Neural progenitor cell (in vitro differentiated cells): ENCODE measurements at places on chromosomes 6 and 20.

DNA sequence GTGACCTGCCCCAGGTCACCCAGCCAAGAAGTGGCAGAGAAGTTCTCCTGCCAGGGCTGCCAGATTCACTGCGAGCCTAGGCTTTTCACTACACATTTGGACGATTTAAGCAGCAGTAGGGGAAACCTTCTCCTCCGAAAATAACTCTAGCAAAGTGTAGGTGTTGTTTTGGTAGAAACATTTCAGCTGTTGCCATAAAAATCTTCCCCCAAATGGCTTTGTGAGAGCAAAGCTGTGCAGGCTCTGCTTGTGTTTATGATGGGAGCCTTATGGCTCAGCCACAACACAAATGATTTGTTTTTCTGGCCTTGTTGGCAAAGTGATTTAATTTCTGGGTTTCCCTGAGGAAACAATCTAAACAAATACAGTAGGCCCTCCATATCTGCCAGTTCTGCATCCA is 81.8 kb downstream of the PLCB4 start:
- DNase-seq, result no peak

GRCh38 chr20:50389438-50389807 is 120.8 kb upstream of the PTPN1 start:
- DNase-seq, result no peak

DNA sequence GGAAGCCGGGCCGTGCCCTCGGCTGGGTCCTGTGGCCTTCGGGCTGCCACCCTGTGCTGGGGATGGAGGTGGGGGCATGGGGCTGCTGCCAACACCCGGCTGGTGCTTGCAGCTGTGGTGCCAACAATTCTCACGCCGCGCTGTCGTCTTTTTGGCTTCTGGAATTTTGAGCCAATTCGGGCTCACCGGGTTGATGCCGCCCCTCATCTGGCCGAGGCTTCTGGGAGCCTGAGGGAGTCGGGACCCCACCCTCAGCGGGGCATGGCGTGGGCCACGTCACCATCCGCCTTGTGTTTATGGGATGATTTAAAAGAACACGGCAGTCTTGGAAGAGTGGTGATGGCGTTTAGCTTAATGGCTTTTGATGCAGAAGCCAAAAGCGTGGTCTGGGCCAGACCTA is 8.7 kb upstream of the NPBWR2 start:
- no peak for DNase-seq

DNA sequence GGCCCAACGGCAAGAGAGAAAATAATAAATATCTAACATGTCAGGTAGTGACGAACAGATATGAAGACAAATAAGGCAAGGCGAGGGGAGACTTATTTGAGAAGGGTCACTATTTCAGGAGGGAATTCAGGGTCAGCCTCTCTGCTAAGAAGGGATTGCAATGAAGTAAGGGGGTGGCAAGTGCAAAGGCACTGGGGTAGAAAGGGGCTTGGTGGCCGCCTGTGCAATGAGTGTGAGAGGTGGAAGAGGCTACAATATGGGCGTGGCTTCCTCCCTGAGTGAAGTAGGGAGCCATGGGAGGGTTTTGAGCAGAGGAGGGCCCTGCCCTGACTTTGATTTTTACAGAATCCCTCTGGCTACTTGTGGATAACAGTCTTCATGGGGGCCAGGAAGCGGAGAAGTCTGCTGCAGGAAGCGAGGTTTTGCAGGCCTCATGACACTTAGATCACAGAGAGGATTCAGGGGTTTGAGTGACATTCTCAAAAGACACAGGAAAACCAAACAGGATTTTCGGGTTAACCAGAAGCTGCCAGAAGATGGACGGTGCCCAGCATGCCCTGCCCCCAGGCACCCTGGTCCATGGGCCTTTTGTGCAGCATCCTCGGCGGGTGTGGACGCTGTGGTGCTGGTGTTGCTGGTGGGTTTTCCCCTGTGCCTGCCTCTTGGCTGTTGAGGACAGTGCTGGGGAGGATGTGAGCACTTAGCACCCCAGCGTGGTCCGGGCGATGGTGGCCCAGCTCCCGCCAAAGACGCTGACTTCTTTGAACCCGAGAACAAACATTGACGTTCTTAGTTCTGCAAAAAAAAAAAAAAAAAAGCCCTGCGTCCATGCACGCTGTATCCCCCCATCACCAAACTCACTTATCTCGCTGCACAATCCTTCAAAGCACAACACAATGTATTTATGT is 124.2 kb upstream of the PTPN1 start:
- DNase-seq, result no peak

DNA sequence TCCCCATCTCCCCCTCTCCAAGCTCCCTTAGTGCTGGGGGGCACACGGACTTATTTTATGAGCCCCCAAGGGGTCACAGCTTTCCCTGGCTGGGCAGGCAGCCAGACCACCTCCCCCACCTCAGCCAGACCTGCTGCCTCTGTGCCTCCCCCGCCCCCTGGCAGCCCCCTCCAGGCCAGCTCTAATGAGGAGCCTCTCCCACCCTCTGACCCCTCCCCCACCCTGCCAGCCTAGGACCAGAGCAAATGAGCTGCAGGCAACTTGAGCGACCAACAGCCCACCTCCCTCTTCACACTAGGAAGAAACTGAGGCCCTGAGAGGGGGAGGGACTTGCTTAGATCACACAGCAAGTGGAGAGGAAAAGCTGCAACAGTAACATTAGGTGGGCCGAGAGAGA is 1.9 kb downstream of the GDF5 start:
- DNase-seq, result peak; percentile 44

- DNase-seq, result no peak
Observed at GRCh38 chr6:26296556-26296856, 68.5 kb upstream of the BTN3A2 start.

GRCh38 chr6:122059918-122060317 is 339.5 kb upstream of the HSF2 start:
- DNase-seq, result no peak

- DNase-seq, result peak; percentile 68
Observed at GRCh38 chr20:25247518-25247955, 348 bp upstream of the PYGB start.

GRCh38 chr20:50679753-50680104 is 11.6 kb downstream of the RIPOR3 start:
- DNase-seq, result no peak

DNA sequence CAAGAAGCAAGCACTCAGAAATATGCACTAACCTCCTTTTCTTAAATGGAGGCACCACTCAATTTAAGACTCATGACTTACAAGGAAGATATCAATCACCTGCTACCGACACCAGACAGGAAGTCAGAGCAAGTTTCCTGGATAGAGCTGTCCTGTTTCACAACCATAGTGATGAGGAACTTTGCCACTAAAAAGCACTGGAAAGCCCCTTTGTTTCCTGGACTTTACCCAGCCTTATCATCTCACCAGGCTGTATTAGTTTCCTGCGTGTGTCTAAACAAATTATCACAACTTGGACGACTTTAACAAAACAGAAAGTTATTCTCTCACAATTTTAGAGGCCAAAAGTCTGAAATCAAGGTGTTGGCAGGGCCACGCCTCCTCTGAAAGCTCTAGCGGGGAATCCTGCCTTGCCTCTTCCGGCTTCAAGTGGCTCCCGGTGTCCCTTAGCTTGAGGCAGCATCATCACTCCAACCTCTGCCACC is 253.8 kb upstream of the STXBP5 start:
- DNase-seq, result no peak

DNA sequence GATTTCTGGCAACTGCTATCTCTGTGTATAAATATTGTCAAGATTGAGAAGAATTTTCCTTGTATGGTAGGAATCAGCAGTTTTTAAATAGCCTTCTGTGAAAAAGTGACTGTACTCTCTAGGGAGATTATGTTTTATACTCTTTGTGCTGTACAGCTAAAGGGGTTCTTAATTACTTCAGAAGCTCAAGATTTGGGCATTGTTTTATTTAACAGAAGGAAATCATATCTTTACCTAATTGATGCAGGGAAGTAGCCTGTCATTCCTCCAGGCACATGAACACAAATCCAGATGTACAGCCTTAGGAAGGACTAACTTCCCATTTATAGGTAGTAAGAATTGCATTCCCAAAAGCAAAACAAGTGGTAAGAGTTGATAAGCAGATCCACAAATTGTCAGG is 1.3 kb downstream of the CALHM5 start:
- DNase-seq, result no peak

DNA sequence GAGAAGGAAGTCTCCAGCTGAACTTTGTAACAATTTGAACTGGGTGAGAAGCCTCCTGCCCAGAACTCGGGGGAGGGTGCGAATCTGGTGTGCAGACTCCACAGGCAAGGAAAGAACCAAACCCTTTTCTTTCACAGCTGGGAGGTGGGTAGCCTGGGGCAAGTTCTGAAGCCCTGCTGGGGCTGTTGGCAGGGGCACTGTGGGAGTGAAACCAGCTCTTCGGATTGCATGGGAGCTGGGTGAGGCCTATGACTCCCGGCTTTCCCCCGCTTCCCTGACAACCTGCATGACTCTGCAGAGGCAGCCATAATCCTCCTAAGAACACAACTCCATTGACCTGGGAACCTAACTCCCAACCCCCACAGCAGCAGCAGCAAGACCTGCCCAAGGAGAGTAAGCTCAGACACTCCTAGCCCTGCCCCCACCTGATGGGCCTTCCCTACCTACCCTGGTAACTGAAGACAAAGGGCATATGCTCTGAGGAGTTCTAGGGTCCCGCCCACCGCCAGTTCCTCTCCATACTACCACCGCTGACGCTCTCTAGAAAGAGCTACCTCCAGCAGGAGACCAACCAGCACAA is 37.5 kb downstream of the SOD2 start:
- peak; percentile 2 for DNase-seq

DNA sequence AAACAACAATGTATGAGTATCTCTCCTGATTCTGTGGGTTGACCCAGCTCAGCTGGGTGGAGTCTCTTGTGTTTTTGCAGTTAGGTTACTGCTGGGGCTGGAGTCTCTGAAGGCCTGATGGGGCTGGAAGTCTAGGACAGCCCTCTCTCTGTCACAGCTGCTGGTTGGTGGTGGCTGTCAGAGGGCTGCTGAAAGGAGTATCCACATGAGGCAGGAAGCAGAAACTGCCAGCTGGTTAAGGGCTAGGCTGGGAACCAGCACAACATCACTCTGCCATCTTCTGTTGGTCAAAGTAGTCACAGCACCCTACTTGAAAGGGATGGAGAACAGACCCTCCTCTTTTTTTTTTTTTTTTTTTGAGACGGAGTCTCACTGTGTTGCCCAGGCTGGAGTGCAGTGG is 10.0 kb upstream of the PACSIN1 start:
- DNase-seq, result no peak

DNA sequence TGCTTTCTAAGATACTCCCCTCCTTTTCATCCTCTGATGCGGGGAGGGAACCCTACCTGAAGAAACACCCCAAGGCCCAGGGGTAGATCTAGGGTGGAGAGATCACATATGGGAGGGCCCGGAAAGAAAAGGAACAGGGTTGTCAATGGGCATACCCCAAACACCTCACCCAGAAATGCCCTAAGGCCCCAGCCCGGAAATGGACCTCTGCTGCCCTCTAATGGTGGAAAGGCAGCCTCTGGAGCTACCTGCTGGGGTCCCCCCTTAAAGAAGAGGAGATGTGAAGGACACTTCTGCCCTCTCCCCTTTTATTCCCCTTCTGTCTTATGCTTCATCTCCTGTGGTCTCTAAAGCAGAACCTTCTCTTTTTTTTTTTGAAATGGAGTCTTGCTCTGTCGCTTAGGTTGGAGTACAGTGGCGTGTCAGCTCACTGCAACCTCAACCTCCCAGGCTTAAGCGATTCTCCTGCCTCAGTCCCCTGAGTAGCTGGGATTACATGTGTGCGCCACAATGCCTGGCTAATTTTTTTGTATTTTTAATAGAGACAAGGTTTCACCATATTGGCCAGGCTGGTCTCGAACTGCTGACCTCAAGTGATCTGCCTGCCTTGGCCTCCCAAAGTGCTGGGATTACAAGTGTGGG is 458 bp upstream of the ARMC12 start:
- DNase-seq, result peak; percentile 79

DNA sequence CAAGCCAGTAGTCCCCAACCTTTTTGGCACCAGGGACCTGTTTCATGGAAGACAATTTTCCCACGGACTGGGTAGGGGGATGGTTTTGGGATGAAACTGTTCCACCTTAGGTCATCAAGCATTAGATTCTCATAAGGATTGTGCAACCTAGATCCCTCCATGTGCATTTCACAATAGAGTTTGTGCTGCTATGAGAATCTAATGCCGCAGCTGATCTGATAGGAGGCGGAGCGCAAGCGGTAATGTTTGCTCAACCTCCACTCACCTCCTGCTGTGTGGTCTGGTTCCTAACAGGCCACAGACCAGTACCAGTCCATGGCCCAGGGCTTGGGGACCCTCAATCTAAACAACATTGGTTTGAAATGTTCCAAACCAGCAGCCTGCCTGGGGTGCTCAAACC is 137.0 kb upstream of the STXBP5 start:
- no peak for DNase-seq

DNA sequence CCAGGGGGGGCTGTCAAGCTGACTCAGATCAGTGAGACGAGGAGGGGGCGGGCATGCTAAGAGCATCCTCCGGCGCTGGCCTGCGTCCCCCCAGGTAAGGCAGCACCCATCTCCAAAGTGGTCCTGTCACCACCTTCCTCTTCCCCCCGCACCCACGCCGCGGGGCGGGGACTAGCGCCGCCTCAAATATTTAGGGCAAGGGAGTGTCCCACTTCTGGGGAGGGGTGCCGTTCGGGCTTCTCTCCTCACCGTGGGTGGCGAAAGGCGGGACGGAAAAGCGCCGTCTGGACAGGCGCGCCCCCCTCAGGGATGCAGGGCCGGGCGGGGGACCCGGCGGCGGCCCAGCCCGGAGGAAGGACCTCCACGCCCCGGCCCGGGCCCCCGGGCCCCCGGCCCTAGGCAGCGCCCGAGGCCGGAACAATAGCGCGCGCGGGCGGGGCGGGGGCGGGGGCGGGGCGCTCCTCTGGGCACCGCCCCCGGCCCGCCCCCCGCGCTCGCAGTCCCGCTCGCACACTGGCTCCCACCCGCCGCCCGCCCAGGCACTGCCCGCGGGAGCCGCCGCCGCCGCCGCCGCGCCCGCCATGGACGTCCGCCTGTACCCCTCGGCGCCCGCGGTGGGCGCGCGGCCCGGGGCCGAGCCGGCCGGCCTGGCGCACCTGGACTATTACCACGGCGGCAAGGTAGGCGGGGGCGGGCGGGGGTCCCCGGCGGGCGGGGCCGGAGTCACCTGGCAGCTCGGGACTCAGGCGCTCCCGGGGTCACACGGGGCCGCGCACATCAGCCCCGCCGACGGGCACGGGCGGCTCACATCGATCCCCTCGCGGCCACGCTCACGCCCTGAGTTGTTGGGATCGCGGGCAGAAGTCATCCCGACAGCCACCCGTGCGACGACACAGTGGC is at the start of gene TOX2:
TOX2 (plus strand) TSS at position 542 of the 900 bp plus-strand sequence; CDS start at position 582, 40 bp downstream.
- DNase-seq, result peak; percentile 83

DNA sequence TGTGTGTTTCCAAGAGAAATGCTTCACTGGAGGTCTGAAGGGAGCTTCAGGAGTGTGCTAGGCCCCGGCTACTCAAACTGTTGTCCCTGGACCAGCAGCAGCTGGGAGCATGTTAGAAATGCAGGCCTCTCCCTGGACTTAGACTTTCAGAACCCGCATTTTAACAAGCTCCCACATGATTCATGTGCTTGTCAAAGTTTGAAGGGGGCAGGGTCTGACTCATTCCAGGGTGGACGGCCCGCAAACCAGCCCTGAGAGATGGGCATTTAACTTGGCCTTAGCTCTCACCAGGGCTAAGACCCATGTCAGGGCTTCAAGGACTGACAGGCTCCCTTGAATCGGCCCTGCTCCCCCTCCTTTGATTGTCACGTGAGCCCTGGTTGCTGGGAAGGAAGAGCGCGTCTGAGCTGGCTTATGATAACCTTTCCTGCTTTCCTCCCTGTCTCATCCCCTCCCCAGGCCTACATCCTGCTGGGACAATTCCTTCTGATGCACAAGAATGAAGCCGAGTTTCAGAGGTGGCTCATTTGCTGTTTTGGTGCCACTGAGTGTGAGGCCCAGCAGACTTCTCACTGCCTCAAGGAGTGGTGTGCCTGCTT is 35.5 kb downstream of the BANF2 start:
- no peak for DNase-seq
